Activated T-helper 2 cell treated with anti-CD3 and anti-CD28 coated beads, Interferon-gamma antibody, Interleukin-2, Interleukin-4, amounts not matched to agents 10 μg/mL and 5 μg/mL and 100 μg/mL, durations not matched to agents 14 hours and 24 hours and 36 hours (primary cell): ENCODE measurements at places on chromosomes 4 and X.

DNA sequence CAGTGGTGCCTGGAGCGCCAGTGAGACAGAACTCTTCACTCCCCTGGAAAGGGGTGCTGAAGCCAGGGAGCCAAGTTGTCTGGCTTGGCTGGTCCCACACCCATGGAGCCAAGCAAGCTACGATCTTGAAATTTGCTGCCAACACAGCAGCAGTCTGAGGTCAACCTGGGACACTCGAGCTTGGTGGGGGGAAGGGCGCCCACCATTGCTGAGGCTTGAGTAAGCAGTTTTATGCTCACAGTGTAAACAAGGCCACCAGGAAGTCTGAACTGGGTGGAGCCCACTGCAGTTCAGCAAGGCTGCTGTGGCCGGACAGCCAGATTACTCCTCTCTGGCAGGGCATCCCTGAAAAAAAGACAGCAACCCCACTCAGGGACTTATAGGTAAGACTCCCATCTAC is 149.5 kb downstream of the EDA2R start:
- H3K27me3 ChIP-seq: no peaks in the 10 kb centered on the region
- H3K4me3 ChIP-seq: no peak overlapping the region
- no peak for DNase-seq
- no peaks in the 10 kb centered on the region for H3K4me1 ChIP-seq
- H3K27ac ChIP-seq: no peak overlapping the region

DNA sequence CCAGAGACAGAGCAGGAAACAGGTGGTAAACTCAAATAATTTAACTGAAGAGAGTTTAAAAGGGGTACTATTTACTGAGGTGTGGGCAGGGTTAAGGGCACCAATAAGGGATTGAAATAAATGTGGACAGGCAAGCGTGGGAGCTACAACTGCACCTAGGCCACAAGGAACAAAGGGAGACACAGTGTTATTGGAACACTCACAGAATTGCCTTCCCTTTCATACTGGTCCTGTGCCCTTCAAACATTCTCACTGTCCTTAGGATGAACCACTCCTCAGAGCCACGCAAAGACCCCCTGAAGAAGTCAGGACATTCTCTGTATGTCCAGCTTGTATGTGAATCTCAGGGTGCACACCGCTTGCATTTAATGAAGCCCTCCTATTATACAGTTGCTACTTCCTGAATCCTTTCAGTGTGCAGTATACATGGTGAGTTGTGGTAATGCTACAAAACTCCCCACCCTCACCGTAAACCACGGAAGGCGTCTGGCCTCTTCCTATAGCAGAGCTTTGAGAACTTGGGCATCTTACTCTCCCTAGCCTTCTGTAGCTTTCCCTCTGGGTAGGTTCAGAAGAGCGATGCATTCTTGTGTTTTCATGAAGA is 9.6 kb upstream of the MRPL1 start:
- H3K36me3 ChIP-seq: no peaks in the 10 kb centered on the region
- peak; percentile 70 for DNase-seq
- peak overlapping the region; percentile 93 for H3K27ac ChIP-seq
- peak overlapping the region; percentile 72 for H3K4me3 ChIP-seq
- H3K4me1 ChIP-seq: peaks cover 52% of the 10 kb centered on the region

- H3K36me3 ChIP-seq: no peaks in the 10 kb centered on the region
- no peak for DNase-seq
- no peaks in the 10 kb centered on the region for H3K4me1 ChIP-seq
- H3K4me3 ChIP-seq: no peak overlapping the region
Observed at GRCh38 chrX:93422693-93423092, 250.7 kb downstream of the NAP1L3 start.

DNA sequence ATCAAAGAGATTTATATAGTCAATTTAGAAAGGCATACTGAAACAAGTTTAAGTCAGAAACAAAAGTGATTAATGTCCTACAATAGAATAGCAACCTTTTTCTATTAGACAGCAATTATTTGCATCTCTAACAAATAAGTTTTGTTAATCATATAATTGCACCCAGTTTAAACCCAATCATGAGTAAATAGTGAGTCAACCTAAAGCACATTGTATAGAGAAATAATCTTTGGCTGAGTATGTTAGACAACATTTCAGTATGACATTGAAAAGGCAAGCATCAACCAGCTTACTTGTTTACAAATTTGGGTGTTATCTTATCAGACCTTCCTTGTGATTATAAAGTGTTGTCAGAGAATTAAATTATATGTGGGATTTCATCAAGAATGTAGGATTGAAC is 209.5 kb downstream of the IL15 start:
- peaks cover 12% of the 10 kb centered on the region for H3K27me3 ChIP-seq
- H3K4me1 ChIP-seq: no peaks in the 10 kb centered on the region
- no peak for DNase-seq
- no peak overlapping the region for H3K27ac ChIP-seq
- H3K4me3 ChIP-seq: no peak overlapping the region

DNA sequence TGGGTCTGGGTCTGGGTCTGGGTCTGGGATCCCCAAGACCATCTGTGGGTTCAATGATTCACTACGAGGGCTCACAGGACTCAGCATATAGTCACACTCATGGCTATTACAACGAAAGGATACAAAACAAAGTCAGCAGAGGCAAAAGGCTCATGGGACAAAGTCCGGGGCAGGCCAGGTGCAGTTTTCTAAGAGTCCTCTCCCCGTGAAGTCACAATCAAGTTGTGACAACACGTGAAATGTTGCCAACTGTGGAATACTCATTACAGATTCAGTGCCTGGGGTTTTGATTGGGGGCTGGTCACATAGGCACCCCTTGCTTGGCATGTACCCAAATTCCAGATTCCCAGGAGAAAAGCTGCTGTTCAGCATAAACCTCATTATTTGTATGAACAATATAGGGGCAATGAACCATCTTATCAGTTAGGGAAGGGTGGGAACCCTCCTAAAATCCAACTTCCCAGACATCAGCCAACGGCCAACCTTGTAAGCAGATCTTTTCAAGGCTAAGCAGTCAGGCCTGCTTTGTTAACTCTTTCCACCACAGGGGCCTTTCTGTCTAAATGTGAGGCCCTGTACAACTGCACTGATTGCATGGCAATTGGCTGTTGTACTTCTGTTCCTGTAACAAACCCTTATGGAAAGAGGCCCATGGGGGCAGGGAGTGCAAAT is 58.2 kb upstream of the DIPK2B start:
- no peak for DNase-seq
- H3K27me3 ChIP-seq: no peaks in the 10 kb centered on the region
- H3K27ac ChIP-seq: no peak overlapping the region
- H3K36me3 ChIP-seq: no peaks in the 10 kb centered on the region

DNA sequence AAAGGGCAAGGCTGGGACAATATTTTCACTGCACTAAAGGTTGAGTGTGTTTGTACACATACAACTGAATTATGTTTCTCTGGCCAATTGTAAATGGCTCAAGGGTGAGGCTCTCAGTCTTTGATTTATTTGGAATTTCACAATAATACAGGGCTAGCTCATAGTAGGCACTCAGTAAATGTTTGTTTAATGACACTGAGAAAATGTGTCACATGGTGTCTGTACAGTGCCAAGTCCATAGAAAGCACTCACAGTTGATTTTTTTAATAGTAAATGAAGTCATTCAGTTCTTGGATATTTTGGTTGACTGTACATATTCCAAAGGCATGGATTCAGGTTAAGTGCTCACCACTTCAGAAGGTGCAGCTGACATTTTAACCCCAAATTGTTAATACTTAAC is 176.4 kb downstream of the IL1RAPL2 start:
- H3K36me3 ChIP-seq: no peaks in the 10 kb centered on the region
- no peak overlapping the region for H3K27ac ChIP-seq
- H3K4me1 ChIP-seq: no peaks in the 10 kb centered on the region

DNA sequence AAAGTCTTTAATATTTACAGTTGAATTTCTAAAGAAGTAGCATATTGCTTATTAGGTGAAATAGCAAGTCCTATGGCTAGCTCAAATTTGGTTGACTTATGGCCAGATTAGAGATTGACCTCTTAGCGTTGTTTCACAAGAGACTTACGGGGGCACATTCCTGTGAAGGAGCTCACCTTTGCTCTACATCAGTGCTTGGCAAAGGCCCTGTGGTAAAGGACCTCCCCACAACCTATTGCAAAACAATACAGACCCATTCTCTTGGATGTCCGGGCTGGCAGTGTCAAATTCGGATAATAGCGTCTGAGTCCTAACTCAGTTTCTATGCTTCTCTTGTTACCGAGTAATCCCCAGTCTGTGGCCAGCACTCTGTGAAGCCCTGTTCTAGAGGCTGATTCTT is 10.9 kb downstream of the PDHA1 start:
- H3K27me3 ChIP-seq: no peaks in the 10 kb centered on the region
- no peak overlapping the region for H3K27ac ChIP-seq
- H3K4me1 ChIP-seq: peaks cover 13% of the 10 kb centered on the region

- no peak overlapping the region for H3K4me3 ChIP-seq
- no peaks in the 10 kb centered on the region for H3K27me3 ChIP-seq
- no peak overlapping the region for H3K27ac ChIP-seq
- H3K4me1 ChIP-seq: no peaks in the 10 kb centered on the region
- H3K36me3 ChIP-seq: no peaks in the 10 kb centered on the region
Observed at GRCh38 chrX:153477364-153477857, 7.0 kb upstream of the HAUS7 start.

DNA sequence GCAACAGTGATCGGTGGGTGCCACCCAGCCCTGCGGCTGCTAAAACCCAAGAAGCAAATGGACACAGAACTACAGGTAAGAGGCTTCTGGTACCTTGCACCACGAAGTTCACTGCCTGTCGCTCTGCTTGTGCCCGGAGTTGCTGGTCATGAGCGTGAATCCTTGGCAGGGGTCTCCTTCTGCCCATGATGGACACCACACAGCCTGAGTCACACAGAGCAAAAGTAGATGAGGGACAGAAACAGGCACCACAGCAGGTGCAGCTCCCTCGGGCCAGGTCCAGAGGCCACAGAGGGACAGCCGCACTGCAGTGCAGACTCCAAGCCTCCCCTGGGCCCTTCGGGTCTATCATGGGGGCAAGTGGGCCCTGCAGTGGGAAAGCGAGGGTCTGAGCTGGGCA is 22.4 kb downstream of the NAT8L start:
- peaks cover 2% of the 10 kb centered on the region for H3K27me3 ChIP-seq
- no peak overlapping the region for H3K4me3 ChIP-seq
- no peaks in the 10 kb centered on the region for H3K4me1 ChIP-seq
- no peak overlapping the region for H3K27ac ChIP-seq

DNA sequence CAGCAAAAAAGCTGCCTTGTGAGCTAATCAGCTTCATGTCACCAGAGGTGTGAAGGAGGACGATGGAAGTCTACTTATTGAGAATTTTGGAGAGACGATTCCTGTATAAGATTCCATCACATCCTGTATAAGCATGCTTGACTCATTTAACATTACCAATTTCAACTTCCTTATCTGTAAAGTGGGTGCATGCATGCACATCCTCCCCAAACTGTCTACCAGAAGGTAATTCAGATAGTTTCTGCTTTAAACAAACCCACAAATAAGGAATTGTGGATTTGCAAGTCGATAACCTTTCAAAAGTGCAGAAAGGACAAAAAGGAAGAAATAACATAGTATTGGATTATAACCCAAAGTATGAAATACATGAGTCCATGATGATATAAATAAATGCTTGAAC is 31.1 kb downstream of the AKAP4 start:
- no peak for DNase-seq
- H3K27ac ChIP-seq: peak overlapping the region; percentile 22
- peaks cover 13% of the 10 kb centered on the region for H3K4me1 ChIP-seq
- H3K27me3 ChIP-seq: peaks cover 2% of the 10 kb centered on the region
- no peaks in the 10 kb centered on the region for H3K36me3 ChIP-seq

GRCh38 chrX:121433289-121433688 is 385.9 kb downstream of the GLUD2 start:
- no peak for DNase-seq
- no peak overlapping the region for H3K27ac ChIP-seq
- H3K4me3 ChIP-seq: no peak overlapping the region
- no peaks in the 10 kb centered on the region for H3K27me3 ChIP-seq
- H3K4me1 ChIP-seq: no peaks in the 10 kb centered on the region
- no peaks in the 10 kb centered on the region for H3K36me3 ChIP-seq

DNA sequence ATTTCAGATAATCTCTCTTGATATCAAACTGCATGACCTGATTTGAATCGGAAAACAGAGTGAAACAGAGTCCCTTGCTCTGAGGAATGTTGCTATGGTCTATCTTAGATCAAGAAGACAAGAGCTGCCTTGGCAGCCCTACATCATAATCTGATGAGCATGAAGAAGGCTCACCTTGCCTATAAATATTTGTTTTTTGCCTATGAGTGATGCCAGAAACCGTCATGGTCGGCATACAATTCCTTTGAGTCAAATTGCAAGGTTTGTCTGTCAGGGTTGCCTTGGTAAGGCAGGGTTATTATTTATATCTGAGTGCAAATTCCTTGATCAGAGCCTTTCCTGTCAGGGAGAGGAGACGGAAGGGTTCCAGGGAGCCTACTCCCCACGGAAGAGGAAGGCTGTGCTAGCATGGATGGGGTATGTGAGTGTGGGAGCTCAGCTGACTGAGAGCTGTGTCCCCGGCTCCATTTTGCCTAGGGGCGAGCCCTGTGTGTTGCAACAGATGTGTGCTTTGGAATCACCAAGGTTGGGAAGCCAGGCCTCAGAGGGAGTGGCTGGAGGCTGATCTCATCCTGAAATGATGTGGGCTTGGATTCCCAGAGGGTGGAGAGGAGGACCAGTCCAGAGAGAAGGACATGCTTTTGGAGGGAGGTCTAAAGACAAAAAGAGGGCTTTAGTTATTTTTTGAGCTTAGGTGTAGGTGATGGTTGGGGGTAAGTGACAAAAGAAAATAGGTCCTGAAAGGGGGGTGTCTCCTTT is 43.6 kb downstream of the RTL9 start:
- no peaks in the 10 kb centered on the region for H3K36me3 ChIP-seq
- H3K4me1 ChIP-seq: no peaks in the 10 kb centered on the region
- no peak for DNase-seq
- peaks cover 5% of the 10 kb centered on the region for H3K27me3 ChIP-seq
- H3K27ac ChIP-seq: no peak overlapping the region

GRCh38 chrX:155056877-155057792 is 13.8 kb downstream of the CMC4 start:
- peak overlapping the region; percentile 31 for H3K4me3 ChIP-seq
- H3K27me3 ChIP-seq: no peaks in the 10 kb centered on the region
- H3K27ac ChIP-seq: peak overlapping the region; percentile 42
- peaks cover 25% of the 10 kb centered on the region for H3K4me1 ChIP-seq
- H3K36me3 ChIP-seq: peaks cover 26% of the 10 kb centered on the region
- DNase-seq: peak; percentile 32

- no peak for DNase-seq
- H3K36me3 ChIP-seq: no peaks in the 10 kb centered on the region
- no peak overlapping the region for H3K27ac ChIP-seq
- H3K27me3 ChIP-seq: peaks cover 1% of the 10 kb centered on the region
- peaks cover 13% of the 10 kb centered on the region for H3K4me1 ChIP-seq
Observed at GRCh38 chr4:74304095-74304625, 4.1 kb upstream of the EPGN start.

DNA sequence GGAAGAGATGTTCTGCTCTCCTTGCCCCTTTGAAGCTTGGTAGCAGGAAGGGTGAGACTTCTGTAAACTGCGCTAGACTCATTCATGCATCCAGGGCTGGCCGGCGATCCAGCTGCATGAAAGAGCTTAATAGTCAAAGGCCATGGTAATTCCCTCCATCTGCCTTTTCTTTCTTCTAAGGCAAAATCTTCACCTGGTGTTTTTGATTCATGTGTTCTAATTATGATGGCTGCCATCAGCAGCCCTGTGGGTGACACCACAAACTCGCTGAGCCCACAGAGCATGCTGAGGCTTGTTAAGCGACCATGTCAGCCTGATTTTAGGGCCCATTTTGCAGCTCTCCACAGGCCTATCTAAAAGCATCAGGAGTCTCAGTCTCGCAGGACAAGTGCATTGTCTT is 450.1 kb upstream of the TENM3 start:
- no peaks in the 10 kb centered on the region for H3K36me3 ChIP-seq
- H3K27ac ChIP-seq: no peak overlapping the region
- no peak overlapping the region for H3K4me3 ChIP-seq
- no peaks in the 10 kb centered on the region for H3K4me1 ChIP-seq
- no peak for DNase-seq
- H3K27me3 ChIP-seq: no peaks in the 10 kb centered on the region
